ENCODE measurements at places on chromosomes 12 and 14.

DNA sequence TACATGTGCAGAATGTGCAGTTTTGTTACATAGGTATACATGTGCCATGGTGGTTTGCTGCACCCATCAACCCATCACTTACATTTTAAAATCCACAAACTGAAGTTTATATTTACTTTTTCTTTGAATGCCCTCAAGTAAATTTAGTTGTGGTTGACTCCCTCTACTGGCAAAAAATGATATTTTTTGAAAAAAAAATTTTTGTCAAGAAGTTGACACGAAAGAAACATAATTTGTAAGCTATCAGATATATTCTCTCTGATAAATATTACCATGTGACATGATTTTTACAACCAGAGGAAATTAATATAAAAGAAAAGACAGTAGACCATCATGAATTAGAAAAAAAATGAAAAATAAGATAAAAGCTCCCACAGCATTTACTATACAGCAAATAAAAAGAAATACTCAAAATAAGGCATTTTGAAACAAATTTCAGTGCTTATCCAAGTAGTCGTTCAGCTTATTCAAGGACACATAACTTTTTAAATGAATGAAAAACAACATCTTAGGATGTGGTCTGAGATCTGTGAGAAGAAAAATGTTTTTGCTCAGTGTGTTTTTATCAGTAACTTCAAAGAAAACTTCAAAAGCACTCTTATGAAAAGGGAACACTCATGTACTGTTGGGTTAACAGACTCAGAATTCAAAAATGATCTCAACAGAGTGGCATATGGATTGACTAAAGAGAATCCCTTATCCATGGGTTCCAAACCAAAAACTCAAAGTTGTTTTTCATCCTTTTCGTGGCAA is 30.0 kb upstream of the GRIP1 start:
- DNase-seq: no peak

DNA sequence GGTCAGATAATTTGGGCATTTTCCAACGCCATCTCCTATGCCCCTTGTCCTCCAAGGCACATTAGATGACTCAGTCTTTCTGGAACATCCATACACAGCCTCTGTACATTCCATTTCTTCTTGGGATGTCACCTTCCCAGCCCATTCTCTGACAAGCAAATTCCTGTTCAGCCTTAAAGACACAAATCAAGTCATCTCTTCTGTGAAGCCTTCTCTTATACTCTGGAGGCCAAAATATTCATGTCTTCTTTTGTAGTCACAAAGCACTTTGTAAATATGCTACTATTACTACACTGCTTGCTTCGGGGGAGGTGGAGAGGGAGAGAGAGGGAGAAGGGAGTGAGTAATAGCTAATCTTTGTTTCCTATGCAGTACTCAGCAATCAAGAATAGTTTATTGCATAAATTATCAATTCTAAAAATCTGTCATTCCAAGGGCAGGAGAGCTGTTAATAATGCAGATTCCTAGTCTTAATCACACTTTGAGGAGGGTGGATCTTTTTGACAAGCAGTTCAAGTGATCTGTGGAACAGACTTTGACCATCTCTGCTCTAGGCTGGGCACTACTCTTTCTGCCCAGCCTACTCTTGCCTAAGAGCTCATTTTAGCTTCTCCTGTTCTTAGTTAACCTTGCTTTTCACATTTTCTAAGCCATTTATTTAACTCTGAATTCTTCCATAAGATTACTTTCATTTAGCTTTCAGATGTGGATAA is 27.9 kb downstream of the KCNMB4 start:
- no peak for DNase-seq

DNA sequence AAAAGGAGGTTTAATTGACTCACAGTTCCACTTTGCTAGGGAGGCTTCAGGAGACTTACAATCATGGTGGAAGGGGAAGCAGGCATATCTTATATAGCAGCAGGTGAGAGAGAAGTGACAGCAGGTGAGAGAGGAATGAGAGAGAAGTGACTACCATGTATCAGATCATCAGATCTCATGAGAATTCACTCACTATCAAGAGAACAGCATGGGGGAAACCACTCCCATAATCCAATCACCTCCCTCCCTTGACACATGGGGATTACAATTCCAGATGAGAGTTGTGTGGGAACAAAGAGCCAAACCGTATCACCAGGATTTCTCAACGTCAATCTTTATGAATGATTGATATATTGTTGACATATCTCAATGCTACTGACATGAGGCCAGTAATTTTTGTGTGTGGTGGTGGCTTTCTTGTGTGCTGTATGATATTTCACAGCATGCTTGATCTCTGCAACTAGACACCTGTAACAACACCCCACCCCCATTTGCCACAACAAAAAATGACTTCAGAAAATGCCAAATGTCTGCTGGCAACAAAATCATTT is 1470.9 kb upstream of the SEL1L start:
- DNase-seq: no peak

GRCh38 chr12:89154743-89155499 is 197.4 kb downstream of the DUSP6 start:
- no peak for DNase-seq

- no peak for DNase-seq
Measured at GRCh38 chr14:102551995-102552705, 40.3 kb upstream of the RCOR1 start.

DNA sequence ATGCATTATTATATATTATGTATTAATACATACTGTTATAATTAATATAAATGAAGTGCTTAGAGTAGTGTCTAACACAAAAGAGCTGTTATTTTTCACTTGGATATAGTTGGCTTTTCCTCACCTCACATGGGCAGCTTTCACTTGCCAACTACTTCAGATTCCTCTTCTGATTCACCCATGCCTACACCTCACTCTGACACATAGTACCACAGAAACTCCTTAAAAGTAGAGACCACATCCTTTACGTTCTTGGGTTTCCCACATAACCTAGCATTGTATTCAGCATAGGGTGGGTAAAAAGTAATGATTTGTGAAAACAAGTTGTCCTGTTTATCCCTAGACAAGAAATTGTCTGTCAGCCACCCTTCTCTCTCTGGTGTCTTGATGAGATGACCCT is 61.0 kb downstream of the DIO2 start:
- no peak for DNase-seq

- peak; percentile 62 for DNase-seq
Measured at GRCh38 chr14:91116913-91117588, 3.2 kb downstream of the DGLUCY start.

DNA sequence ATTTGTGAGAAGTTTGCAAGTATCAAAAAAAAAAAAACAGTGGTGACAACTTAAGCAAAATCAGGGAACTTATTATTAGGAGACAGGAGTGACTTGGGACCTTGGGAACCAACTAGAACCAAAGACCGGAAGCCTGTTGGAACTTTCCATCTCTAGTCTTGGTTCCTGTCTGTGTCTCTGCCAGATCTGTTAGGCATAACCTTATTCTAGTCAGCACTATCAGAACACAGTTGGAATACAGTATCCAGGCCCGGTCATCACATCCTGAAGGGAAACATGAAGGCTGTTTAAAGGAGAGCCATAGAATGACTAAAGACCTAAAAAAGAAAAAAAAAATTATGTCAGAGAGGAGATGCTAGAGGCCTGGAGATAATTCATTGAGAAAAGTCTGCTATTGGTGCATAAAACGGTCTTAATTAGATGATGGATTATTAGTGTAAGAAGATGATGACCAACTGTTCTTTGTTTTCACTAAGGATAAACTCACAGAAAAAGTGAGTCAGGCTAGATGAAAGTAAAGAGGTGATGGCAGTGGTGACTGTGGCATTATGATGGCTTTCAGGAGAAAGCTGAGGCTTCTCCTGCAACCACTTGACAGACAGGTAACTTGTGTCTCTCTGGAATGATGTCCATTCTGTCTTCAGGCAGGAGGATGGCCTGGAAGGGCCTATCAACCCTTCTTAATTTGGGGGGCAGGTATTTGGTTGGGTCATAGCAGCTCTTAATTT is 28.2 kb downstream of the DACT1 start:
- no peak for DNase-seq

- no peak for DNase-seq
Measured at GRCh38 chr14:34742270-34743115, 28.1 kb upstream of the CFL2 start.

- DNase-seq: no peak
Measured at GRCh38 chr12:132118876-132119275, 25.2 kb downstream of the DDX51 start.

- DNase-seq: peak; percentile 4
Measured at GRCh38 chr12:13362260-13362841, 165.8 kb downstream of the EMP1 start.

DNA sequence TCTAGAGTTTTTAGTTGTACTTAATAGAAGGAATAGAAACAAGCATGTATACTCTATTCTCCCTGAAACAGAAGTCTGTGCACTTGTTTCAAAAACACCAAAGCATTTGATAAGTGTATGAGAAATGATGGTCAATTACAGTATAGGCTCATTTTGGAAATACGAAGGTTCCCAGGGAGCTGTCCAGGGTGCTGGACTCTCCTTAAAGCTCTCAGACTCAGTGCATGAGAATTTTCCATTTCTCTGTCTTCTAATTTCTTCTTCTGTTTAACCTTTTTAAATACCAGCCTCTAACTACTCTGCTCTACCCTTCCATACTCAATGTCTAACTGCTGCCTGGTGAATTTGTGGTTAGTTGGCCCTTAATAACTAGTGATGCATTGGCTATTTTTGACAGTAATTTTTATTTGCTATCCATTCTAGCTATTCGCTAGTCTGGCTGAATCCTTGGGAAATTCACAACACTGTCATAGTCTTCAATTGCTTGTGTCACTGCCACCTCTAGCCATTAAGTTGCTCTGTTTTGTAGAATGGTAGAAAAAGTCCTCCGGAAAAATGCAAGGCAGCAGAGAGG is 229.2 kb downstream of the NRXN3 start:
- no peak for DNase-seq

- no peak for DNase-seq
Measured at GRCh38 chr14:99235582-99236320, 36.2 kb downstream of the BCL11B start.

GRCh38 chr12:55997535-55997859 is 421 bp downstream of the SUOX start:
- no peak for DNase-seq

GRCh38 chr12:128817111-128818015 is 6.4 kb downstream of the SLC15A4 start:
- DNase-seq: no peak

- no peak for DNase-seq
Measured at GRCh38 chr12:103177639-103178255, 220.3 kb downstream of the ASCL1 start.

DNA sequence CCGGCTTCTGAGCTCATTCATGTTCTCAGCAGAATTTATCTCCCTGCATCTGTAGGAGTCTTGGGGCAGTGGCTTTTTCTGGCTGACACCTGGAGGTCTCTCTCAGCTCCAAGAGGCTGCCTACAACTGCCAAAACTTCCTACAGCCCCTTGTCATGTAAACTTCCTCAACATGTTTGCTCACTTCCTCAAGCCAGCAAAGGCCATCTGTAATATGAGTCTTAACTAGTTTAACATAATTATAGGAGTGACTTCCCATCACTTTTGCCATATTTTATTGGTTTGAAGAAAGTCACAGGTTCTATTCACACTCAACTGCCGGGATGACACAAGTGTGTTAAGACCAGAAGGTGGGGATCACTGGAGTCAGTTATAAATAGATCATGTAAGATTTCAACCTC is 194.0 kb downstream of the VRK1 start:
- no peak for DNase-seq

- no peak for DNase-seq
Measured at GRCh38 chr12:24705741-24706358, 243.1 kb downstream of the BCAT1 start.

GRCh38 chr12:30635385-30635784 is 60.3 kb downstream of the IPO8 start:
- DNase-seq: no peak

DNA sequence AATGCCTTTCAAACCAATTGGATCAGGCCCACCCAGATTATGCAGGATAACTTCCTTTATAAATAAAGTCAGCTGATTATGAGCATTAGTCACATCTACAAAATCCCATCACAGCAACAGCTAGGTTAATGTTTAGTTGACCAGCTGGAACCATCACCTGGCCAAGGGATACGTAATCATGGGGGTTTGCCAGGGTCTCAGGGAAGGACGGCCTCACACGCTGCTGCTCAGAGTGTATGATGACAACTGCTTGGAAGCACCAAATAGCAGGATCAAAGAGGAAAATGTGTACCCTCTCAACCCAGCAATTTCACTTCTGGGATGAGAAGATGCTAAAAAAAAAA is 162.6 kb downstream of the SLC15A4 start:
- DNase-seq: no peak

DNA sequence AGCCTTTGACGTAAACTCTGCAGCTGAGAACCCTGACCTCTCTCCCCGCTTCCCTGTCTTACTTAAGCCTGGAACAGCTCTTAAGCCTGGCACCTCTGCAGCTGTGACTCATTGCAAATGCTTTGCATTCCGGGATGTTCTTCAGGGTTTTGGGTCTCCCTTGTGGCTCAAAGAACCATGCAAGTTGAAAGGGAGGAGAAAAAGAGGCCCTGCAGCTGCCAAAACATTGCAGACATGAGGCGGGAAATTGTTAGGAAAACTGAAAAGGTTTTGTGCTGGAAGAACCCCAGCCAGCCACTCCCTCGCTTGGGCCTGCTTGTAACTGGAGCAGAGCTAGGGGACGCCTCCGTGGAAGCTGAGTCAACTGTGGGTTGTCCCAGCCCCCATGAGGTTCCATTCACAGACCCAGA is 60.2 kb upstream of the FERMT2 start:
- DNase-seq: no peak

DNA sequence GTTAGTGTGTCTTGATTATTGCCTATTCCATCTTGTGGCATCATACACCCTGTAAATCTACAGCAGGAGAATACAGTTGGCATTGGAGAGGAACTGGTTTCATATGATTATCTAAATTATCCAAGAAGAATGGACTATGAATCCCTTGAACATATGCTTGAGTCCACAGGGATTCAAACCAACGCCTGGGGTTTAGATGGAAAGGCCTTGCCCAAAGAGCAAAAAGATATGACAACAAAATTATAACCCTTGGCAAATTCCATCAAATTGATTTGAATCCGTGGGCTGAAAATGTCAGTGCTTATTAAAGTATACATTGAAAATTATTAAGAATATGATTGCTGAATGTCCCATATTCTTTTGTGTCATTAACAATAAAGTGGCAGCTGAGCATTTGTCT is 108.2 kb downstream of the PDE3A start:
- no peak for DNase-seq

GRCh38 chr14:89298056-89298834 is 118.8 kb downstream of the FOXN3 start:
- DNase-seq: no peak

DNA sequence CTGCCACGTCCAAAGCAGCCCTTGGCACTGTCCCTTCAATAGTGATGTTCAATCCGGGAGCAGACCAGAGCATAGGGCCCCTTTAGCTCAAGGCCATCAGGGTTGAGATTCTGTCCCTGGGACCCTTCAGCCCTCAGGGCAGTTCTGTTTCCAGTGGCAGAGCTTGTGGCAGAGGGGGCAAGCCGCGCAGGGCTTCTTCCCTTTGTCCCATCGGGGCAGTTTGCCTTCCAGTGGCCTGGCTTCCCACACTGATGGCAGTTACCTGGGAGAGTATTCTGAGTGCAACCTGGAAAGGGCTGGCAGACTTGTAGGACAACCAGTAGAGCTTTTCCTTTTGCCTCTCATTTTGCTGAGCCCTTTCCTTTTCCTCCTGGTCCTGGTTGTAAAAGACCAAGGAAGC is 43.7 kb upstream of the RNU6-8 start:
- no peak for DNase-seq
